T-helper 2 cell treated with Interferon-gamma antibody and Interleukin-4, amounts not matched to agents 5 μg/mL and 100 μg/mL, for 36 hours (primary cell): ENCODE measurements at places on chromosomes 7 and 10.

DNA sequence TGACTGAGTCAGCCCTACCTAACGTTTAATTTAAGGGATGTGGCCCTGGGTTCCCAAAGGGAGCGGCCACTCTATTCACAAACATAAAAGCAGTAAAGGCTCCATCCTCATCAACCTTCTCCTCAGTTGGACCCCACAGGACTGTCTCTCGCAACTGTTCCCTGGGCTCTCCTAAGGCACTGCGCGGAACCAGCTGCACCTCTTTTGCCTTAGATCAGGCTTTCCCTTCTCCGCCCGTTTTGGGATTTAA, 689 bp upstream of the GTPBP4 start:
- DNase-seq: no peak

DNA sequence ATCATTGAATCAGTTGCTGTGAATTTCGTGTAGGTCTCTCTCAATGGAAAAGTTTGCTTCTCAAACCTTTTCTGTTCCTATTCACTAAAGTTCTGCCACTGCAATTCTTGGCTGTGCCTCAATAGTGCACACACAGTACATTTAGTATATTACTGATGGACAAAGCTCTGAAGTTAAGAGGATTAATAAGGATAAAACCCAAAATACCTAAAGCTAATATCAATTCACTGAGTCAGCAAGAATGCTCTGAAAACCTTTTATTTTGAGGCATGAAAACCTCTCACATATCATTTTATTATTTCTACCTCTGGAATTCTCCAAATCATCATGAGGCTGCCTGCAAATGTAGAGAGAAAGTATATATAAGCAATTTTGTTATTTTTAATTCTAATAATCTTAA, 633.4 kb upstream of the LRRTM3 start:
- no peak for DNase-seq

- no peak for DNase-seq
Measured at GRCh38 chr7:3412871-3413270, 111.8 kb downstream of the SDK1 start.

GRCh38 chr7:90715067-90715466, 118.9 kb downstream of the CDK14 start:
- no peak for DNase-seq

DNA sequence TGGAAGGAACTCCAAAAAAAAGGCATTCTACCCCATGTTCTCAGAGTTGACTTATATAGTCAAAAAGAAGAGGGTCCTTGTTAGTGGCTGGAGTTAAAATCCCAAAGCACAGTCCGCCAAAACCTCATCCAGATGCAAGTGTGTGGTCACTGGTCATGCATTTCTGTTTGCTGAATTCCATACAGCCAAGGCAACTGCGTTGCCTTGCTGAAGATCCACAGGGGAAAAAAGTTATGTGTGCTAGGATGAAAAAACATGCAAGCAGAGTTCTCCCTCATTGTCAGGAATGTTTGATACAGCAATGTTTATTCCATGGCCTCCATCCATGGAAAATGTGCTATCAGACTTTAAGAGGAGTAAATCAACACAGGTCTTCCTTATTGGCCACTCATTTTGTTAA, 213.1 kb downstream of the CREB5 start:
- DNase-seq: no peak

GRCh38 chr7:128833148-128833945, 3.1 kb downstream of the FLNC start:
- DNase-seq: no peak
